B cell (primary cell): ENCODE measurements at places on chromosomes 2 and 18. TPM values are rescaled to one million over a fixed set of nuclear protein-coding genes. Genes with fewer than 3 reads are reported as not detected.
A peak's percentile ranks its signal among the peaks of the same experiment; 100 is the strongest.

GRCh38 chr2:32453242-32454062 lies 96.6 kb downstream of the BIRC6 start:
- DNase-seq, result no peak
- H3K4me3 ChIP-seq, result no peak overlapping the region
- no peak overlapping the region for H3K27ac ChIP-seq
- no peaks in the 10 kb centered on the region for H3K27me3 ChIP-seq
- peaks cover 23% of the 10 kb centered on the region for H3K36me3 ChIP-seq
- H3K4me1 ChIP-seq, result no peaks in the 10 kb centered on the region

The PRR30 gene
- total RNA-seq, result not detected in 2 replicates

DNA sequence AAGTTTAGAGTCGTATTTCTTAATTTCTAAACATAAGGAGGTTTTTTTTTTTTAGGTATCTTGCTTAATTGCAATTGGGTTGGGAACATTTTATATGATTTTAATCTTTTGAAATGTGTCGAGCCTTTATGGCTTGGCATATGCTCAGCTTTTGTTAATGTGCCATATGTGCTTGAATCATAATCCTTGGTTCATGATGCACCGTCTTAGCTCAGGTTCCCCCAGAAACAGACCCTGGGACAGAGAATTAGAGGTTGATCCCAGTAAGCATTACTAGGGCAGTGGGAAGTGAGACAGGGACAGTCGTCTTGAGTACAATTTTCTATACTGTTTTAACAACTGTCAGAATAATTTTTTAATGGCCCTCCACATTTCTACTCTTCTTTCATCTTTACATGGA lies 9.3 kb downstream of the CHCHD5 start:
- no peaks in the 10 kb centered on the region for H3K27me3 ChIP-seq
- DNase-seq, result no peak
- H3K27ac ChIP-seq, result no peak overlapping the region
- H3K4me3 ChIP-seq, result no peak overlapping the region
- H3K4me1 ChIP-seq, result no peaks in the 10 kb centered on the region
- H3K36me3 ChIP-seq, result peaks cover 3% of the 10 kb centered on the region

DNA sequence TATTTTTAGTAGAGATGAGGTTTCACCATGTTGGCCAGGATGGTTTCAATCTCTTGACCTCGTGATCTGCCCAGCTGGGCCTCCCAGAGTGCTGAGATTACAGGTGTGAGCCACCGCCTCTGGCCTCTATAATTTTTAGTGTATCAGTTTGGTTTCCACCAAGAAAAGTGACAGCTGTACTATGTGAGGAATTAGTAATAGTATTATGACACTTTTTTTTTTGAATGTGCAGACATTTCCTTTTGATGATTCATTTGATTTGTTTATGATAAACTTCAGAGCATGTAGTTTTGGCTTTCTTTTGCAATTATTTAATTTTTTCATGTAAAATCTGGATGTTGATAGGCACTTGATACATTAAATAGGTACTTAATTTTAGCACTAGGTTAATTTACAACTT lies 61.5 kb downstream of the PTPN4 start:
- DNase-seq, result no peak
- H3K27ac ChIP-seq, result no peak overlapping the region
- H3K4me1 ChIP-seq, result no peaks in the 10 kb centered on the region
- no peaks in the 10 kb centered on the region for H3K36me3 ChIP-seq
- no peak overlapping the region for H3K4me3 ChIP-seq

DNA sequence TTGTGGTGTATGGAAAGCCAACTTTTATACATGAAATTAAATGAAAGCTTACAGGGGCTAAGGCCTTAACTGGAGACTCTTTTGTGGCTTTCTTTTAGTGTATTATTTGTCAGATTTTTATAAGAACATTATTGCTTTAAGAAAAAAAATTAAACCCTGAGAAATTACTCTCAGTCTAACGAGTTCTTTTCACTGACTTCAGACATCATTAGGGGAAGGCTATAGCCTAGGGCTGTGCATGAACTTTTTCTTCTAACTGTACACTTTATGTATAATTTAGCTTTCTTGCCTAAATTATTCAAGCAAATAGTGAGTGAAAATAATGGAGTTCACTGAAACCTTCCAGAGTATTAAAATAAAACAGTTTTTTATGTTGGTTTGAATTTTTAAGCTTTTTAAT lies 151.1 kb upstream of the MEIS1 start:
- no peaks in the 10 kb centered on the region for H3K4me1 ChIP-seq
- no peak for DNase-seq
- H3K36me3 ChIP-seq, result no peaks in the 10 kb centered on the region
- H3K27me3 ChIP-seq, result no peaks in the 10 kb centered on the region

The STK17B gene
- total RNA-seq, result 249 and 261 TPM in 2 replicates

The IL18R1 gene
- total RNA-seq, result 1.1 and 2.4 TPM in 2 replicates

- no peak for DNase-seq
- no peaks in the 10 kb centered on the region for H3K36me3 ChIP-seq
- no peak overlapping the region for H3K27ac ChIP-seq
- no peak overlapping the region for H3K4me3 ChIP-seq
Measured at GRCh38 chr18:25352629-25353005, 651 bp upstream of the ZNF521 start.

GRCh38 chr2:72803151-72803550 lies 22.7 kb downstream of the EXOC6B start:
- H3K4me3 ChIP-seq, result no peak overlapping the region
- DNase-seq, result no peak
- no peaks in the 10 kb centered on the region for H3K27me3 ChIP-seq
- no peaks in the 10 kb centered on the region for H3K36me3 ChIP-seq
- H3K4me1 ChIP-seq, result no peaks in the 10 kb centered on the region

The KRTCAP3 gene
- total RNA-seq, result 15.0 and 16.5 TPM in 2 replicates

The EPB41L3 gene
- total RNA-seq, result 0.57 and 1.8 TPM in 2 replicates

DNA sequence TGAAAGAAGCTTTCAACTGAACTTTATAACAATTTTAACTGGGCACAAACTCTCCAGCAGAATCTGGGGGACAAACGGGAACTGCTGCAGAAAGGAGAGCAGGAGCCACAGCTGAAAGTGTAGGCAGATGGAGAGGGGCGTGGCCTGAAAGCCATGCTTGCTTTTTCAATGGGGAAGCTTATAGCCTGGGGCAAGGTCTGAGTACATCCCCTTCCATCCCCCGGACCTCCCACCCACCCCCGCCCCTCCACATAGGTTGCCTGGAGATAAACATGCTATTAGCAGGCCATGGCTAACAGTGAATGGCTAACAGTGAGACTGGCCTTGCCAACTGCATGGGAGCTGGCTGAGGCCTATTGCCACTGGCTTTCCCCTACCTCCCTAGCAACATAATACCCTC lies 317.9 kb upstream of the TANK start:
- no peak overlapping the region for H3K4me3 ChIP-seq
- H3K27ac ChIP-seq, result no peak overlapping the region
- no peaks in the 10 kb centered on the region for H3K4me1 ChIP-seq
- peaks cover 2% of the 10 kb centered on the region for H3K27me3 ChIP-seq
- DNase-seq, result no peak
- H3K36me3 ChIP-seq, result no peaks in the 10 kb centered on the region

The TMEFF2 gene
- not detected in 2 replicates for total RNA-seq

The DTNA gene
- not detected in 2 replicates for total RNA-seq

DNA sequence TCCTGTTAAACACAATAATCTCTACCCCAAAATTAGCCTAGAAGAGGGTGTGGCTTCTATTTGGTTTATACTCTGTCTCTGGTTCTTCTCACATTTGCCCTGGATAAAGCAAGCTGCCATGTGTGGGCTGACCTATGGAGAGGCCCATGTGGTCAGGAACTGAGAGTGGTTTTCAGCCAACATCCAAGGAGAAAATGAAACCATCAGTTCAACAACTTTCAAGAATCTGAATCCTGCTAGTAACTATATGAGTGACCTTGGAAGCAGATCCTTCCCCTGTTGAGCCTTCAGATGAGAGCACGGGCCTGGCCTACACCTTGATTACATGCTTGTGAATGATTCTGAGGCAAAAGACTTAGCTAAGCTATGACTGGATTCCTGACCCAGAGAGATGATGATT lies 11.5 kb upstream of the TRIB2 start:
- no peak for DNase-seq
- H3K4me1 ChIP-seq, result peaks cover 13% of the 10 kb centered on the region
- peaks cover 4% of the 10 kb centered on the region for H3K27me3 ChIP-seq
- H3K36me3 ChIP-seq, result no peaks in the 10 kb centered on the region

DNA sequence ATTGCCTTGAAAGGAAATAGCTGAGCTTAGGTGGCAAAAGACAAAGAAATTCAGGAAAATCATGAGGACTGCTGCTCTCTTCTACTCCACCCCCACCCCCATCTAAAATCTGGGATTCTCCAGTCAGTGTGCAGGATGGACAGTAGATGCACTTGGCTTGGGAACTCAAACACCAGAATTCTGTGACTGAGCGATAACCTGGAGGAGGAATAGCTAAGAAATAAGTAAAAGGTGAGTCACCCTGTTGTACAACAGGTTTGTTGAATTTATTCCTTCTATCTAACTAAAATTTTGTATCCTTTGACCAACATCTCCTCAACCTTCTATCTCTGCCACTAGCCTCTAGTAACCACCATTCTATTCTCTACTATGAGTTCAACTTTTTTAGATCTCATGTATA lies 1029.9 kb upstream of the ACVR2A start:
- H3K27me3 ChIP-seq, result no peaks in the 10 kb centered on the region
- H3K4me1 ChIP-seq, result no peaks in the 10 kb centered on the region
- no peak for DNase-seq
- H3K27ac ChIP-seq, result no peak overlapping the region
- H3K4me3 ChIP-seq, result no peak overlapping the region
- H3K36me3 ChIP-seq, result no peaks in the 10 kb centered on the region

The C1QL2 gene
- total RNA-seq, result not detected in 2 replicates

The SNORC gene
- 0.94 and 2.2 TPM in 2 replicates for total RNA-seq

- peak; percentile 17 for DNase-seq
- H3K27ac ChIP-seq, result no peak overlapping the region
- H3K4me3 ChIP-seq, result no peak overlapping the region
- H3K4me1 ChIP-seq, result no peaks in the 10 kb centered on the region
- H3K36me3 ChIP-seq, result no peaks in the 10 kb centered on the region
Measured at GRCh38 chr18:8426401-8426800, 182.8 kb upstream of the RAB12 start.

GRCh38 chr18:40653682-40654081 lies 1301.4 kb upstream of the PIK3C3 start:
- no peak overlapping the region for H3K4me3 ChIP-seq
- DNase-seq, result no peak
- no peaks in the 10 kb centered on the region for H3K27me3 ChIP-seq
- H3K4me1 ChIP-seq, result no peaks in the 10 kb centered on the region

DNA sequence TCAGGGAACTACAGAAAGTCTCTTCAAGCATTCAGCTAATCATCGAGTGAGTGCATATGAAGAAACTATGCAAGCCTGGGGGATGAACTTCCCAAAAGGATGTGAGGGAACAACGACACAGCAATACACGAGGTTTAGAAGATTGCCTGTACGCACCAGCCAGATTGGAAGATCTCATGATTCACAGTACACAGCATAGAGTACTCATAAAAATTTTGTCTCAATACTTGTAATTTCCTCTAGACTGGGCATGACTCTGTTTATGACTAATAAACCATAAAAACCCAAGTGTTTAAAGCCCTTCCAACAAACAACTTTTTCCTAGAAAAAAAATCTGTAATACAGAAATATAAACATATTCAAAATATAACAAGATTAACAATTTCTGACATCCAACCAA lies 279.7 kb downstream of the KCNJ3 start:
- H3K27ac ChIP-seq, result no peak overlapping the region
- H3K36me3 ChIP-seq, result no peaks in the 10 kb centered on the region
- no peaks in the 10 kb centered on the region for H3K4me1 ChIP-seq
- no peaks in the 10 kb centered on the region for H3K27me3 ChIP-seq
- H3K4me3 ChIP-seq, result no peak overlapping the region

The CTAGE1 gene
- total RNA-seq, result not detected in 2 replicates

The DGUOK gene
- total RNA-seq, result 61.7 and 65.4 TPM in 2 replicates

DNA sequence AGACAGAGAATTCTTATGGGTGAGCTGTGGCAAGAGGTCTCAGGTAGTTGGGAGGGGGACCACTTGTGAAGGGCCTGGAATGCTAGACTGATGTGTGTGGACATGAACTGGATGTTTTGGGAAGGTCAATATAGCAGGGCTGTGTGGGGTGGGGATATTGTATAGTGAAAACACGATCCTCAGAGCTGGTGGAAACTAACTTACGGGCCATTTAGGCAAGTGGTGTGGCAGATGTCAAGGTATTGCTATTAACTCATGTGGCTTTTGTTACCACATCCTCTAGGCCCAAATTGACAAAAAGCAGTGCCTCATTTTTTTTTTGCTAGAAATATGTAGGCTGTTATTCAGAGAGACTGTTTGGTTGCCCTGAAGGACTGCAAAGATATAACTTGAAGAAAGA lies 8.0 kb upstream of the GALNT1 start:
- H3K4me1 ChIP-seq, result no peaks in the 10 kb centered on the region
- H3K27me3 ChIP-seq, result no peaks in the 10 kb centered on the region
- H3K27ac ChIP-seq, result no peak overlapping the region
- no peaks in the 10 kb centered on the region for H3K36me3 ChIP-seq
